ENCODE measurements at places on chromosomes 2 and 18. TPM values are rescaled to one million over a fixed set of nuclear protein-coding genes. Genes with fewer than 3 reads are reported as not detected.

DNA sequence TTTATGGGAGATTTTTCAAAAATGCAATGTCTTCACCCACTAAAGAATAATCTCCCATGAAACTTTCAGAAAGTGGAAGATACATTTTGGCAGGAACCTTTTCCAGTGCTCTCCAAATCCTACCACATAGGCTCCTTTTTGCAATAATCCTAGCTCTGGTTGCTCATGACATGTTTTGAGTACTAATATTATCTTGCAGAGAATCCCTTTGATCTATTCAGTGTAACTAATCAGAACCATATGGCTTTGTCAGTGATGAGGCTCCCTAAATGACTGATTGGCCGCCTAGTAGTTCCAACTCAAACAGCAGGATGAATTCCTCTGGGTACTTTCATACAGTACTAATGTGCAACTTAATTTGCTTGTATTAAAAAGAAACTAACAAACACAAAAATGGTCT lies 544.0 kb upstream of the FAM98A start:
- no peak for DNase-seq

DNA sequence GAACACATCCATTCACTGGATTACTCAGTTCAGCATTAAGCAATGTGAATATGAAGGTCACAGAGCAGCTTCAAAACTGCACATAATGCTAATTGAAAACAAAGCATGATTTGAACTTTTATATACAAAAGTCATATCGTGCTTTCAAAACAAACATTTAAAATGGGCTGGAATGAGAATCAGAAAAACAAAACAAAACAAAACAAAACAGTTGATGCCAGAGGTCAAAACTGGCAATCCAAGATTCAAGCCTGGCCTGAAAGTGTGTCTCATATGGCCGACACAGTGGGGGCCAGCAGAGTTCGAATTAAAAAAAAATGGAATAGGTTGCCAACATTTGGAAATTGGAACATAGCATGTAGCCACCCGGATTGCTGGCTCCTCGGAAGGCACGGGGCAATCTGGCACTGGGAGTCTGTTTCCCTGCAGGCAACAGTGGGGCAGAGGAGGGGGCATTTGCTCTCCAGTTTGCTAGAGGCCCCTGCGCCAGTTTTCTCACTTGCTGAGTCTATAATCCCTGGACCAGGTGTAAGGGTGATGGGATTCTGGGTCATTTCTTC lies 294.4 kb downstream of the ZNF521 start:
- no peak for DNase-seq

GRCh38 chr18:54607213-54608027 lies 16.4 kb downstream of the DYNAP start:
- no peak for DNase-seq

DNA sequence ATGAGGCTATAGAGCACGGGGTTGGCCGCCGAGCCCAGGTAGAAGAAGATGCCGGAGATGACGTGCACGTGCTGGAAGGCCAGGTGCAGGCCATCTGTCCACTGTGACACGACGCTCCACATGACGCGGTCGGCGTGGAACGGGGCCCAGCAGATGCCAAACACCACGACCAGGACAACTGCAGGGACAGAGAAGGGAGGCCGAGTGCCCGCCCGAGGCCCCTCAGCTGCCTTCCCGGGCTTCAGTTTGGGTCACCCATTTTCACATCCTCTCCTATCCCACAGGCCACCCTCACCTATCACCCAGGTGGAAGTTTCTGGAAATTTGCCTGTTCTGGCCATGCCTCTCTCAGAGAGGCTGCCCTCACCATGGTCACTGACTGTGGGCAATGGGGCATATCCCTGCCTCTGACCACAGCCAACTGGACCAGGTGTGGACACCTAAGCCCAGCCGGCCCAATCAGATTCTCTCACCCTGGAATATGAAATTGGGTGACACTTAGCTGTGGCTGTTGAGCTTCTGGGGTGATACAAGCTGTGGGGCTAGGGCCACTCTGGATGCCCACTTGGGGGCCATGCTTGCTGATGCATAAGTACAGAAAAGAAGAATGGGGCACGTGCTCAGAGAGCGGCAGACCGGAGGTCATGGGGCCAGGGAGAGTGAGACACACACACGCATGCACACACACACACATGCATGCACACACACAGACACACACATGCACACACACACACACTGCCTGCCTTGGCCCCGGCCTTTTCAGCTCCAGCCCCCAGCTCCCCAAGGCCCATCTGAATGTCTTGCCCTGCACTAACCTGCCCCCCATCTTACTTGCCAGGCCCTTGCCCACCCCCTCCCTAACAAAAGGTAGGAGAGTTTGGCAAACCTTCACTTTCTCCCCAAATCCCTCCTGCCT lies 4.7 kb downstream of the NMUR1 start:
- no peak for DNase-seq

- DNase-seq, result no peak
Measured at GRCh38 chr2:216769626-216770025, 74.3 kb upstream of the IGFBP5 start.

The TTN gene
- 3,334 TPM for total RNA-seq

The CNTNAP5 gene
- total RNA-seq, result not detected

DNA sequence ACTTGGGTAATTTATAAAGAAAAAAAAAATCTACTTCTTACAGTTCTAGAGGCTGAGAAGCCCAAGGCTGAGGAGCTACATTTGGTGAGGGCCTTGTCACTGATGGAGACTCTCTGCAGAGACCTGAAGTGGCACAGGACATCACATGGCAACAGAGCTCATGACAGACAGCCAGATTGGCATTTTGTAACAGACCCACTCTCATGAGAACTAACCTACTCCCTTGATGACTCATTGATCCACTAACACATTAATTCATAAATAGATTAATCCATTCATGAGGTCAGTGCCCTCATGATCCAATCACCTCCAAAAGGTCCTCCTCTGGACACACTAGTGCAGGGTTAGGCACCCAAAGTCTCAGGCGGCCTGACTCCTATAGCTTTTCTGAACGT lies 318.4 kb downstream of the GULP1 start:
- no peak for DNase-seq

The PCARE gene
- total RNA-seq, result 2.4 TPM

The MERTK gene
- 5.9 TPM for total RNA-seq

DNA sequence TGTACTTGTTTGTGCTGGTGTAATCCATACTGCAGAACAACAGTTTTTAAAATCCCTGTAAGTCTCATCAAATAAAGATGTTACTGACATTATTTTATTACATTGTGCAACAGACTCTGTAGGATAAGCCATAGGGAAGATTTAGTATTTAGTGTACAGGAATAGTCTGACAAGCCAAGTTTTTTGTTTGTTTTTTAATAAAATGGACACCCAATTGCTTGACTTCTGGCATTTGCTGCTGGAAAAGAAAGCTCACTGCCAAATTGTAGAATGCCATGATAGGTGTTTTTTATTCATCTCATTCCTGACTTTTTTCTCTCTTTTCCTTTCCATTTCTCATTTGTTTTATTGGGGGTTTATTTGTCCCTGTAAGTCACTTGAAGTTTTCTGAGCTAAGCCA lies 38.1 kb downstream of the SMARCAL1 start:
- no peak for DNase-seq

DNA sequence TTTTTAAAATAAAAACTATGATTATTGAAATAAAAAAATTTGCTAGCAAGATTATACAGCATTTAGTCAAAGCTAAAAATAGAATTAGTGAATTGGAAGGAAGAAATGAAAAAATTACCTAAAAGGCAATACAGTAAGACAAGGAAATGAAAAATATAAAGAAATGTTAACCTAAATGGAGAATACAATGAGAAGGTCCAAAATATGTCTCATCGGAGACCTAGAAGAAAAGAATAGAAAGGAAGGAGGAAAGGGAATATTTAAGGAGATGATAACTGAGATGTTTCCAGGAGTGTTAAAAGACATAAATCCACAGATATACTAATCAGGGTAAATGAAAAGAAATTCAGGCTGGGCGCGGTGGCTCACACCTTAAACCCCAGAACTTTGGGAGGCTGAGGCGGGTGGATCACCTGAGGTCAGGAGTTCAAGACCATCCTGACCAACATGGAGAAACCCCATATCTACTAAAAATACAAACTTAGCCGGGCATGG lies 78.9 kb downstream of the AFF3 start:
- no peak for DNase-seq

DNA sequence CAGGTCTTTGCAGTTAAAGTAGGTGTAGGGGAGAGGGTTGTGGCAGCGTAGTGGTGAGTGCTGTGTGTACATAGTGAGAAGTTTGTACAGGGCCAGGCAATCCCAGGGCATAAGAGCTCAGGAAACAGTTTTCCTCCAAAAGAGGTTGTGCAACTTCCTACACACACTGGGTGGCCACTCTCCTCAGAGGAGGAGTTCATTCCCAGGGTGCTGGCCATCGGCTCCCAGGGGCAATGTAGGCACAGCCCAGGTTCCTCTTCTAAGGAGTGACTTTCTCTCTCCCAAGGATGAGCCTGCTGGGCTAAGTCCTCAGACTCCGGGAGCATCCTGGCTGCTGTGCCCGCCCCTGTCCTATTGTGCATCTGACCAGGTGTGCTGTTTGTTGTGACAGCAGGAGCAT lies 3.0 kb downstream of the ACOXL start:
- DNase-seq, result no peak
